ENCODE measurements at places on chromosomes 12 and 14.

GRCh38 chr12:3271639-3272038 lies 194.5 kb downstream of the TSPAN9 start:
- no peak for DNase-seq

- no peak for DNase-seq
These were observed 8.8 kb downstream of the SPTSSA start for GRCh38 chr14:34453226-34453625.

DNA sequence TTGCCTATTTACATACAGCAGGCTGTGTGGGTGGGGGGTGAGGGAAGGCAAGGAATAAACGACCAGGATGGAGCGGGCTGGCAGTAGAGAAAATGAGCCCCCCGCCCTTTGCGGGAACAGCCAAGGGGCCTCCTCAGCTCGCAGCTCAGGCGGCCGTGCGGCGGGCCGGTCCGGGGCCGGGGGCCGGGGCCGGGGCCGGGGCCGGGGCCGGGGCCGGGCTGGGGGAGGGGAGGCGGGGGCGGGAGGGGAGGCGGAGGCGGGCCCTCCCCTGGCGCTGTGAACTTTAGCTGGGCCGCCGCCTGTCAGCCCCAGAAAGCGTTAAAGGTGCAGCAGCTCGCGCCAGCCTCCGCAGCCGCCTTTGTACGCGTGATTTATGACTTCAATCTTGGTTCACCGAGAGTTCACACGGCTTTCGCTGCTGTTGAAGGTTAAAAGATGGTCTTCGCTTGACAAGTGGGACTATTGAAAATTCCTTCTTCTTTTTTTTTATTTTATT lies 28.8 kb downstream of the HOXC4 start:
- no peak for DNase-seq

DNA sequence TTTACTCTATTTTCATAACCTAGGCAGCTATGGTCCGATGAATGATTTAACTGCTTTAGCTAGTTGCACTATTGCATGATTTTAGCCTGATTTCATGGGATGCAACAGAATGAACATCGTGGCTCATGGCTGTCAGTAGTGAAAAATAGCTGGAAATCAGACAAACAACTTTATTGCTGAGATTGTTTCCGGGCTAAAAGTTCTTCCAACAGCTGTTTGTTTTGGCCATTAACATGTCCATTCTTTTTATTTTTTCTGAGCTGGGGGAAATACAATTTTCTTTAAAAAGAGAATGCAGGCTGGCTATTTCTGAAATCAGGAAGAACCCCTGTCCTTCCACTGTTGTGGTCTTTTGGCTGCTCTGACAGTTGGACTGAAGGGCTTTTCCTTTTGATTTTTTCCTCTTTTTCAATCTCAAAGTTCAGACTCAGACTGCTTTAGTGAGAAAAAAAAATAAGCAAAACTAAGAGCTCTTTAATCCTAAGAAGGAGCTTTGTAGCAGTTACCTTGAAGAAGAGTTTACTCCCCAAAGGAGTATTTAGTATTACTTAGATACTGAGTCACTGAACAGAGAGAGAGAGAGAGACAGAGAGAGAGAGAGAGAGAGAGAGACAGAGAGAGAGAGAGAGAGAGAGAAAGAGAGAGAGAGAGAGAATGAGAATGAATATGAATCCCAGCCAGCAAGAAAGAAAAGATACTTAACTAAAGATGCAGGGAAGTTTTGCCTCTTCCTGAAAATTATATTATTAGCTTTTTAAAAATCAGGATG lies at the start of gene NAV3:
Gene NAV3 (plus strand): TSS at position 312 of the 769 bp plus-strand sequence. CDS start 568 bp downstream, outside the sequence.
- no peak for DNase-seq

DNA sequence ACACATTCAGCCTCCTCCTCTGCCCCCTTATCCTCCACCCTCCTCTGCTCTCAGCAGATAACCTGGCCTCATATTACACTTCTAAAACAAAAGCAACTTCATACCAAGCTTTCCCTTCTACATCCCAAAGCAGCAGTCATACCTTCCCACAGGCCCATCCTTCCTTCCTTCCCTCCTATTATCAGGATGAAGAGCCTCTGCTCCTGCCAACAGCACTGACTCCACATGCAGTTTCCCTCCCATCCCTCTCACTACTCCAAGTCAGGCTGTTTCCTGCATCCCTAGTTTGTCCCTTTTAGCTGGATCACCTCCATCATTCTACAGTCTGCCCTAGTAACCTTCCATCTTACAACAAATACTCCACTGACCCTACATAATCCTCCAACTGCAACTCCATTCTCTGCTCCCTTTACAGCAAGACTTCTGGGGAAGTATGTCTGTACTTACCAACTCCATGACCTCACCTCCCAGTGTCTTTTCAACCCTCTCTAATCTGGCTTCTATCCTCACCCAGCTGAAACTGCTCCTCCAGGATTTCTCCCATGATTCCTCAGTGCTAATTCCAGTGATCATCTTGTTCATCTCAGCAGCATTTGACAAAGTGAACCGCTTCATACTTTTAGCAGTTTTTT lies 4.9 kb upstream of the YEATS4 start:
- DNase-seq = no peak

GRCh38 chr12:88952562-88952942 lies 372.3 kb upstream of the KITLG start:
- no peak for DNase-seq

GRCh38 chr14:93219103-93219726 lies 12.2 kb downstream of the UBR7 start:
- DNase-seq = no peak
